ENCODE measurements at places on chromosomes 6 and 20. TPM values are rescaled to one million over a fixed set of nuclear protein-coding genes. Genes with fewer than 3 reads are reported as not detected.

The DST gene
- total RNA-seq: 230 TPM

GRCh38 chr6:28462401-28462800 is 19.1 kb upstream of the ZSCAN23 start:
- DNase-seq: no peak

GRCh38 chr6:118524686-118525085 is 23.4 kb upstream of the PLN start:
- no peak for DNase-seq

- no peak for DNase-seq
These were observed 24.8 kb downstream of the PHF20 start for GRCh38 chr20:35796571-35796970.

- no peak for DNase-seq
These were observed 38.9 kb downstream of the HNF4A start for GRCh38 chr20:44394452-44394701.

- DNase-seq: peak; percentile 65
These were observed 76.5 kb downstream of the QKI start for GRCh38 chr6:163490826-163491577.

The ENPP4 gene
- 1.9 TPM for total RNA-seq

GRCh38 chr20:1800180-1800579 is 95.0 kb upstream of the SIRPA start:
- DNase-seq: no peak

DNA sequence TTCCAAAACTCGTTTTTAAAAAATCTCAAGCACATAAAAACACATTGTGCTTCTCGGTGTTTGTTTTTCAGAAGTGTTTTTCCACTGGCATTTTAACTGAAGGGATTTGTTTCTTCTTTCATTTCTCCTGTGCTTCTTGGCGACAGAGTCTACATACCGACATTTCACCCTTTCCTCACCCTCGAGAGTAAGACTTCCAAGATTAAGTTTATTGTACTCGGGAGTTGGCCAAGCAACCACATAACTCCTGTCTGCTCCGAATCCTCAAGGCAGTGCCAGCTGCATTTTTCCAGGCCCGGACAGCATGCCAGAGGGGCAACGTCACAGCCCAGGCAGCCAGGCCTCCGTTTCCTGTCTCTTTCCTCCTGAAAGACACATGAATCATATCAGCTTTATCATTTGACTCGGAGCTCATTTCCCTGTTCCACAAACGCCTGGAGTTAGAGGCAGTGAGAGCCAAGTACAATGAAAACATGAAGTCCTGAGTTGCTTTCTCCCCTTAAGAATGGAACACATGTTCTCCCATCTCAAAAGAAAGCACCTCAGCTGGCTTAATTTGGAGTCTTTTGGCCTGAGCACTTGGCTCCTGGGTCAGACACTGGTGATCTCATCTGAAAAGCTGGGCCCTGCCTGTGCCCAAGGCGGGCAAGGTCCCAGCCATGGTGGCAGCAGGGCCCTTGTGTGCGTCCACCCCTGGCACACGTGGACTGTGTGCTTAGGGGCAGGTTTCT is 23.2 kb upstream of the FAM50B start:
- peak; percentile 98 for DNase-seq
